ENCODE measurements at places on chromosomes 4 and X.

DNA sequence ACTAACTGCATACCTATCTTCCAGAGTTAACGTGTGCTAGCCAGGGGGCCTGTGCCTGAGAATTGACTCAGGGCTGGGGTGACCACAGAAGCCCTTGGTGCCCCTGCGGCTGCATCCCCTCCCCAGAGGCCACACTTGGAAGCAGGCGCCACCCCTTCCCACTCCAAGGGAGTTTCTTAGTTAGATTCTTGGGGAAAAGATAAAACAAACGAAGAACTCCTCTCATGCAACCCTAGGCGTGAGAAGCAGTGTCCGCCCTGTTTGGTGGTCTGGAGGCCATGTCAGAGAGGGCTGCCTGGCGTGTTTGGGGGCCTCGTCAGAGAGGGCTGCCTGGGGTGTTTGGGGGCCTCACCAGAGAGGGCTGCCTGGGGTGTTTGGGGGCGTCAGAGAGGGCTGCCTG, 50.3 kb upstream of the HGFAC start:
- no peak for DNase-seq

GRCh38 chr4:104795264-104795939, 300.7 kb upstream of the CXXC4 start:
- DNase-seq, result no peak

DNA sequence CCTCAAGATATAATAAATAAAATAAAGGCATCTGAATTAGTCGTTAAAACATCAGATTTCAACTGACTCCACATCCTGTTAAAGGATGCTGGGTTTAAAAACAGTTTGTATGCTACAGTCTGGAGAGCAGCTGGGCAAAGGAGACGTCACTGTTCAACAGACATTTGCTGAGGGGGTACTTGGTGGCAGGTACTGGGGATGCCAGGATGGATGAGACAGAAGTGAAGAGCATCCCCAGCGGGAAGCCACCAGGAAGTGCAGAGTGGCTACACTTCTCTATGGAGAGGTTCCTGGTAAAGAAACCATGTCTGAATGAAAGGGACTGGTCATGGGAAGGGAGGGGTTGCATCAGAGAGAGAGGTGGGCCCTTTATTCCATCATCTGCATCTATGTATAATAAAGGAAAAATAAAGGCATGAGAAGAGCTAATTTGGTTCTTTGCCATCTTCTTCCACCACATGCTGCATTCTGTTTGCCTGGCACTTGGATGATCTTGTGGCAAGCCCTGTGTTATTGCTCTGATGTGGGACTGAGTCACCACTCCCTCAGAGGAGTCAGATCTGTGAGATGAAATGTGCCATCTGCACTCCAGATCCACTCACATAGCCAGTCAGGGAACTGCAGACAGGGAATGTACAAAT, 145.0 kb downstream of the SOWAHB start:
- DNase-seq, result no peak

DNA sequence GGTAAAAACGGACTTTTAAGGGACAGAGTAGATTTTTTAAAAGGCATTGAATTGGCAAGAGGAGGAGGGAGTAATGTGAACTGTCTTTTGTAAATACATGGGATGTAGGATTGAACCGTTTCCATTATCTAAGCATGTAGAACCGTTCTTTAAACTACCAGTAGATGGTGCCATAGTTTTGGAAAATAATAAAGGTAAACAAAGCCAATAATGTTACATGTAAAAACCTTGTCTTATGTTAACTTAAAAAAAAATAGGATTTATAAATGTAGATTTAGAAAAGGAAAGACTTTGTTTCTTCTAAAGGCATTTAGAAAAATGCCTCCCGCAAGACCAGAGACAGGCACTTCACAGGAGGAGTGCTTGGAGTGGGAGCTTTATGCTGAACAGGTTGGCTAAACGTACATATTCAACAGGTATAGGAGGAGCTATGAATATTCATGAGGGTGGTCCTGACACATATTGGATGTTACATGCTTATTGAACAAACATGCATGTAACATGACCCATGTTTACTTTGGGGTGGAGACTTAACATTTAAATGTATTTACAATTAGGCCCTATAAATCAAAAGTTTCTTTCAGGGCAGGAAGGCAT, 45.5 kb upstream of the FAM241A start:
- DNase-seq, result no peak

DNA sequence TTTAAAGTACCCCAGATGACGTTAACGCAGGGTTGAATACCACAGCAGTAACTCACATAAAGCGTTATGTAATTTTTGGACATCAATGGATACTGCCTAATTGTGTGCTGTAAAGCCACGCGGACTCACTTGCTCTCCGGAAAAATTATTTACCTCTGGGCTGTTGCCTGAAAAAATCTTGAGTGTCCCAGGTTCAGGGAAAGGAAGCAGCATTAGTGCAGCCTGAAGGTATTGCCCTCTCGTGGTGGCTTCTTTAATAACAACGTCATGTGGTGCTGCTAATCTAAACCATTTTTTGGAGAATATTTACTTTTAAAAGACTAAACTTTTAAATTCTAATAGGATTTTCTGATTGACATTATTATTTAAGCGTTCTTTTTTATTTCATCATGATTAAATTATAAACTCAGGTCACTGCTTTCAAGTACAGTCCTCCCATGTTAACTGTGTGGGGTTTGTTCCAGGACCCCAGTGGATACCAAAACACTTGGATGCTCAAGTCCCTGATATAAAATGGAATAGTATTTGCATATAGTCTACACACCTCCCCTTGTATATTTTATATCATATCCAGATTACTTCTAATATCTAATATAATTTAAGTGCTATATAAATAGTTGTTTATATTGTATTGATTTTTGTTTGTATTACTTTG, 384.8 kb downstream of the FAM133A start:
- DNase-seq, result no peak

GRCh38 chrX:1442016-1442665, 10.6 kb downstream of the ASMTL start:
- no peak for DNase-seq

DNA sequence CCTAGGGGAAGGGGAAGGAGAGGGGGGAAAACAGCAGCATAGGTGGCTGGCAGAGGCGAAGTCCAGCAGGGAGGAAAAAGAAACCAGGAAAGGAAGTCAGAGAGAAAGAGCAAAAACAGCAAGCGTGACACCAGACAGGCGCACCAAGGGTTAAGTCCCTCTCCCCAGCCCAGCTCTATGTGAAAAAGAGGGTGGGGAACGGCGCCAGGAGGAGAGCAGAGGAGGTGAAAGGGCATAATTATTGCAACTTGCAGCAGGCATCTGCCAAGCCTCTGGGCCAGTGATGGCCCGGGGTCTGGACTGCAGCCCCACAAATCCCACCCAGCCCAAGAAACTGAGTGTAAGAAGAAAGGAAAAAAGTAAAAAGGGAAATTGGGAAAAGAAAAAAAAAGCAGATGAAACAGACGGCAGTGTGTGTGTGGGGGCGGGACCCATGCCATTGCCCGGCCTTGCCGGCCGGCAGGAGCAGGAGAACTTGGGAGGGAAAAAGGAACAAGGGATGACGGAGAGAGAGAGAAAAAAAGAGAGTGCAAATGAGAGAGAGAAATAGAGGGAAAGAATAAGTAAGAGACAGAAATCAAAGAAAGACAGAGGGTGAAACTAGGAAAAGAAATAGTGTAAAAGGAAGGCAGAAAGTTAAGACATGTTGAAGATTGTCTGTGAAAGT, 14.1 kb upstream of the RHOXF2 start:
- no peak for DNase-seq

Measured in dorsolateral prefrontal cortex (tissue), 122 donors.